ENCODE measurements at places on chromosomes 5 and 9.
A peak's percentile ranks its signal among the peaks of the same experiment; 100 is the strongest.

GRCh38 chr5:139961435-139962157 lies 81.5 kb downstream of the NRG2 start:
- peak; percentile 40 for DNase-seq

DNA sequence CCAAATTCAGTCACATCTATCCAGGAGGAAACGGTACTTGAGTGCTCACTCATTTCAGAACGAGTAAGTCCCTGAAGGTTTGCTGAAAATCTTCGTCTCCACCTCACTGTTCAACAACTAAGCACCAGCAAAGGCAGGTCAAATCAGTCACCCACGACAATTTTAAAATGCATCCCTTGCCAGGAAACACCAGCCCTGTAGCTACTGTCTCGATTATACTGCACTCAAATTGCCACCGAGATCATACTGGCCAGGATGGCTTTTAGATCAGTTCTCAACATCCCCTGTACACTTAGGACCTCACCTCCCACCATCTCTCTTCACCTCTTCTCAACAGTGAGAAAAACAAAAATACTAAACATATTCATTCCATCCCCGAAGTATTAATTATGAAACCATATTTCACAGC lies 298.6 kb downstream of the AGTPBP1 start:
- no peak for DNase-seq

DNA sequence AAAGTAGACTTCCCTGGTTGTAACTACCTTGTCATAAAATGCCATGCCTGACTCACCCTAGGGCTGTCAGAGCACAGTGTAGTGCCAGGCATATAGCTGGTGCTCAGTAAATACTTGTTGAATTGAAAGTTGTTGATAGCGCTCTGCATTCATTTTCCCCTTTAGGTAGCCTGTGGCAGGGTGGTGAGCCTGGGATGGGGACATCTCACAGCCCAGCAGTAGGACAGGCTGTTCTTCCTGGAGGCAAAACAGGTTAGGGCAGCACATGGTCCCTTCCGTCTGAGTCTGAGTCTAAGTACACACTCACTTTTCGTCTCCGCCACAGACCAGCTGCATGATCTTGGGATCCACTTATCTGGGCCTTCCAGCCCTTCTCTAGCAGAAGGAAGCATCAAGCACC lies 401.9 kb downstream of the ZSWIM6 start:
- DNase-seq = no peak

DNA sequence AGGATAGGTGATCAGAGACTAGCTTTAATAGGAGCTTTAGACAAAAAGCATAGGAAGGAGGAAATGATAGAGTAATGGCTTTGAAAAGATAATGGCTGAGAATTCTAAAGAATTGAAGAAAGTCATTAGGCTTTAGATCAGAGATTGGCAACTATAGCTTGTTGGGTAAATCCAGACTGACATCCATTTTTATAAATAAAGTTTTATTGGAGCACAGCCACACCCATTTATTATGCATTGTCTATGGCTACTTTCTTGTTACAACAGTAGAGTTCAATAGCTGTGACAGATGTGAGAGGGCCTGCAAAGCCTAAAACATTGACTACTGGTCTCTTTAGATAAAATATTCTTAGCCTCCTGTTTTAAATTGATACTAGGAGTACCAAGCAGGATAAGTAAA lies 40.7 kb upstream of the FYB1 start:
- DNase-seq = no peak

- DNase-seq = peak; percentile 69
These were observed 188.6 kb downstream of the FSTL4 start for GRCh38 chr5:133423618-133424282.

DNA sequence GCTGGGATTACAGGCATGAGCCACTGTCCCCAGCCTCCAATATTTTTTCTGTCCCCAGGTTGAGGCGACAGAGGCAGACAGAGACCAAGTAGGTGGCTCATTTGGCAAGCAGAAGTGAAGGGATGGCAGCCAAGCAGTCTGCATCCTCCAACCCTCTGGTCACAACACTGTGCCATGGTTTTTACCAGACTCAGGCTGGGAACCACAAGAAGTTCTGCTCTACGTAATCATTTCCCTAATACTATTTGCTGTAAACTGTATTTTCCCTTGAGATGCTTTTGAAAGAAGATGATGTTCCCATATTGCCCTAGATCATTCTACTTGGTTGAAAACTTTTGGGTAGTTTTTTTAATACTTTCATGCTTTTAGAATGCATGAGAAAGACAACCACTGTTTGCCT lies 40.5 kb downstream of the PTTG1 start:
- DNase-seq = no peak

GRCh38 chr5:138603249-138603920 lies 28.2 kb upstream of the HSPA9 start:
- no peak for DNase-seq

- no peak for DNase-seq
These were observed 6.1 kb downstream of the CA9 start for GRCh38 chr9:35679766-35680330.

DNA sequence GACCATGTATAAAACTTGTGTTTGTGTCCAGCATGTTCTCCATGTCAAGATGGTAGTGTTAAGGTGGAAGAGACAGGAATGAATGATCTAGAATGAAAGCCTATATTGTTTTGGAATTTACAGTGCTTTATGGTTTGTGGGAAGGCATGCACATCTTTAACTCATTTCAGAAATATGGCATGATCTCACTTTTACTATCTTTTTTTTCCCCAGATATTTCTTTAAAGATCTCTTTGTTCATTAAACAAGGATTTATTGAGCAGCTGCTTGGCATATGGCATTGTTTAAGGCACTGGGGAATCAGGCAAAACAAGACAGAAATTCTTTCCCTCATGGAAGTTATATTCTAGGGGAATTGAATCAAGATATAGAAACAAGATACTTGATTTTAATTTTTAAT lies 51.7 kb downstream of the SLC12A2 start:
- no peak for DNase-seq

DNA sequence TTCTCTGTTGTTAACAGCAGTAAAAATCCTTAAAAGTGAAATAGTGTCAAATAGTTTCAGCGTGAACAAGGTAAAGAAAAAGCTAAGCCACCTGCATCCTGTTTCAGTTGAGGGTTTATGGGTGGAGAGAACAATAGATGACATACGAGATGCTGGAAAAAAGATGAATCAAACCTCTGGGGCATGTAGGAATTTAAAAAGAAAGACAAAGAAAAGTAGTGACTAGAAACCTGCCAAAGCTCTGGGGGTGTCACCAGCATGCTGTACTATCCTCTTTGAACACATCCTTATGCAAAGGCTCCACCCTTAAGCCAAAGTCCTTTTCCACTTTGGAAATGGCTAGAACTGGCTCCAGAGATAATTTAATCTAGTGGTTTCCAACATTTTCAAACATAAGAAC lies 22.2 kb downstream of the SCAI start:
- no peak for DNase-seq
